ENCODE measurements at places on chromosomes 16 and 17. TPM values are rescaled to one million over a fixed set of nuclear protein-coding genes. Genes with fewer than 3 reads are reported as not detected.

GRCh38 chr17:73210002-73210678 lies 17.3 kb downstream of the COG1 start:
- H3K27me3 ChIP-seq, result no peaks in the 10 kb centered on the region
- peak; percentile 22 for DNase-seq
- H3K27ac ChIP-seq, result no peak overlapping the region
- H3K36me3 ChIP-seq, result no peaks in the 10 kb centered on the region
- no peak overlapping the region for H3K4me3 ChIP-seq

- no peaks in the 10 kb centered on the region for H3K36me3 ChIP-seq
- H3K27ac ChIP-seq, result no peak overlapping the region
- no peaks in the 10 kb centered on the region for H3K27me3 ChIP-seq
Observed at GRCh38 chr17:5667871-5668270, 83.6 kb upstream of the NLRP1 start.

- DNase-seq, result peak; percentile 80
- no peaks in the 10 kb centered on the region for H3K4me1 ChIP-seq
- no peaks in the 10 kb centered on the region for H3K36me3 ChIP-seq
- H3K27ac ChIP-seq, result no peak overlapping the region
- no peaks in the 10 kb centered on the region for H3K27me3 ChIP-seq
Observed at GRCh38 chr17:66508896-66509844, 206.8 kb downstream of the PRKCA start.

DNA sequence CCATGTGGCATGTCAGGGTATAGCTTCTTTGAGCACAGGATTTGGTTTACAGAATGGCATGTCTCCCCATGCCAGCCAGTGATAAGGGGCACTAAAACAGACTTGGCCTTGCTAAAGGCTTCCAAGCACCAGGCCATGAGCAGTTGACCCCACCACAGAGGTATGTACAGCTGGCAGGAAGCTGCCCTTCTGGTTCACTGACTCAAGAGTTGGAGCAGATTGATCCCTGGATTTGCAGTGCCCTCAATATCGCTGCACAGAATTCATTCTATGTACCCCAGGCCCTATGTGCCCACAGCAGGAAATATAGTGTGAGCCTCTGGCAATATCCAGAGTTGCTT lies 24.3 kb downstream of the HLF start:
- no peak overlapping the region for H3K4me3 ChIP-seq
- DNase-seq, result no peak
- H3K27me3 ChIP-seq, result no peaks in the 10 kb centered on the region
- H3K36me3 ChIP-seq, result no peaks in the 10 kb centered on the region
- H3K4me1 ChIP-seq, result peaks cover under 1% of the 10 kb centered on the region
- no peak overlapping the region for H3K27ac ChIP-seq

DNA sequence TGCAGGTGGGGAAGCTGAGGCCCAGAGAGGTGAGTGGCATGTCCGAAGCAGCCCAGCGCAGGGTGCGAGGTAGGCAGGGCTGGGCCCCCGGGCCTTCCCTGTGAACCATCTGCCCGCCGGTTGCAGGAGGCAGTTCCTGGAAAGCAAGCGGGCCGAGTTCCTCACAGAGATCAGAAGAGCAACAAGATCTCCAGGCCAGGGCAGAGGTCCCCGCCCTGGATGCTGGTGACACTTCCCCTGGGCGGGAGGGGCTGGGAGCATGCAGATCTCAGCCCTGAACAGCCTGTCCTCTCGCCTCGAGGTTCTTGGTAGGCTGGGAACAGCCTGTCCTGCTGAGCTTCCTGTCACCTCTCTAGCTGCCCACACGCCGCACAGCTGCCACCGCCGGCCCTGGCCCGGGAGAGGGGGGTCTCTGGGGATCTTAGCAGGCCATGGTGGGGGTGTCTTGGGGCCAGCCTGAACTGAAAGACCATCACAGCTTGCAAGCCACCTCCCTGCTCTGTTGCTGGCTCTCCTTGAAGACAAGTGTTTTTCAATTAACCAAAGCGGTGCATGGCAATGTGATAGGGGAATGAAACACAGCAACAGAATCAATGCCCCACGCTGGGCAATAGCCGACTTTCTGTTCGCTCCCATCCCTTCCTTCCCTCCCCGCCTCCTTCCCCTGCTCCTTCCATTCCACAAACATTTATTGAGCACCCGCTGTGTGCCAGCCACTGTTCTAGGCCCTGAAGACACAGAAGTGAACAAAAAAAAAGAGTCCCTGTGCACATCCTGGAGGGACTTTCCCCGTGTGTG lies 31.7 kb downstream of the SOCS1 start:
- H3K36me3 ChIP-seq, result no peaks in the 10 kb centered on the region
- H3K4me1 ChIP-seq, result no peaks in the 10 kb centered on the region
- no peaks in the 10 kb centered on the region for H3K27me3 ChIP-seq
- peak; percentile 73 for DNase-seq

- no peaks in the 10 kb centered on the region for H3K36me3 ChIP-seq
- H3K27me3 ChIP-seq, result no peaks in the 10 kb centered on the region
- H3K4me3 ChIP-seq, result no peak overlapping the region
Observed at GRCh38 chr17:67435122-67435521, 58.0 kb downstream of the PITPNC1 start.

GRCh38 chr16:24925163-24925562 lies 79.4 kb downstream of the SLC5A11 start:
- H3K36me3 ChIP-seq, result no peaks in the 10 kb centered on the region
- DNase-seq, result no peak
- H3K4me1 ChIP-seq, result no peaks in the 10 kb centered on the region

GRCh38 chr16:55059146-55059545 lies 128.5 kb downstream of the IRX5 start:
- H3K27ac ChIP-seq, result no peak overlapping the region
- DNase-seq, result no peak
- H3K4me3 ChIP-seq, result no peak overlapping the region

GRCh38 chr17:66260275-66260674 lies 31.1 kb upstream of the APOH start:
- no peaks in the 10 kb centered on the region for H3K4me1 ChIP-seq
- no peak overlapping the region for H3K4me3 ChIP-seq
- H3K27me3 ChIP-seq, result no peaks in the 10 kb centered on the region
- DNase-seq, result no peak
- no peaks in the 10 kb centered on the region for H3K36me3 ChIP-seq
- H3K27ac ChIP-seq, result no peak overlapping the region

DNA sequence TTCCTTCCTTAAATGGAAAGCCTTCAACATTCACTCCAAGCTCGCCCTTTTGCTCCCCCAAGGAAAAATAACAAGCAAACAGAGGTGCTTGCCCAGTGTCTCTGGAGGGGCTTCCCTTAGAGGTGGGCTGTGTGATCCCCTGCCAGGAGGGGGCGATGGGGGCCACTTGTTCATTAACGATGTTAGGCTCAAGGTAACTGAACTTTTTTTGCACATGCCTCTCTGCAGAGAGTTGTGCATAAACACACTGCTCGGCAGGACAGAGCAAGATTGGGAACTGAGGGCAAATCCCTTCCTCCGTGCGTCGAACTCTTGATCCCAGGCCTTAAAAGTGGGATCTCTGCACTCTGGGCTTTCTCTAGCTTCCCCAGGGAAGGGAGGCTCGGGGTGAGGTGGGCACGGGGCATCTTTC lies 15.5 kb upstream of the NAGLU start:
- no peak for DNase-seq
- H3K4me1 ChIP-seq, result no peaks in the 10 kb centered on the region
- no peaks in the 10 kb centered on the region for H3K36me3 ChIP-seq
- H3K27ac ChIP-seq, result peak overlapping the region; percentile 78
- no peak overlapping the region for H3K4me3 ChIP-seq

GRCh38 chr17:32958418-32958817 lies 30.5 kb downstream of the TMEM98 start:
- H3K4me1 ChIP-seq, result peaks cover 7% of the 10 kb centered on the region
- no peaks in the 10 kb centered on the region for H3K36me3 ChIP-seq
- DNase-seq, result no peak
- H3K27ac ChIP-seq, result no peak overlapping the region

GRCh38 chr16:35325936-35326335 lies 1866.5 kb downstream of the TP53TG3F start:
- no peak for DNase-seq
- no peaks in the 10 kb centered on the region for H3K4me1 ChIP-seq
- no peak overlapping the region for H3K27ac ChIP-seq
- H3K4me3 ChIP-seq, result no peak overlapping the region
- H3K36me3 ChIP-seq, result no peaks in the 10 kb centered on the region

DNA sequence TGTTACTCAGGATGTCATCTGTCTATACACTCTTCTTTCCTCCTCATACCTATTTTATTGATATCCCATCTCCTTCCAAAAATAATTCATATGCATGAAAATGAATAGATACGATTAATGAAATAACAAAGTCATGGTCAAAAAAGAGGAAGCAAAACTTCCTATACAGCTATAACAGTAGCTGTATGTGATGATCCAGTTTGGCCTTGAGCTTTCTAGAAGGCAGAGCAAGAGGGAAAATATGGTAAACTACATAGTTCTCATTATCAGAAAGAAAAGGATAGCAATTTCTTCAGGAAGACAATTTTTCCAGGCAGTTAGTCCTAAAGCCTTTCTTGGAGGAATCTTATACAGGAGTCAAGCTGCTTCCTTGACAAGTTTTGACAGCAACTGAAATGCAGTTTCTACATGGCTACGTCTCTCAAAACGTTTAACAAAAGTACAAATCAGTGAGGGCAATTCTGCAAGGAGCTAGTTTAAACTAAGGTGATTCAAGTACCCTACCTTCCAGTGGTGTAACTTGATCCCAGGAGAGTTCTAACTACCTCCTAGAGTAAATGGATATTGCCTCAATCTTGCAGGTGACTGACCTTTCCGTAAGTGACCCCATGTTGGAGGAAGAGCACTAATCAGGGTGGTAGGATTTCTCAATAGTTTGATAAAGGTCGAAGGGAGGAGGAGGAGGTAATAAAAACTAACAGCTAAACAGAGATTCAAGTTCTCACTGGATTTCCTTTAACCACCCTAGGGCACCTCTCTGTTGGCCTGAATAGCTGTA lies 1.0 kb downstream of the SPAG5 start:
- H3K27ac ChIP-seq, result peak overlapping the region; percentile 99
- H3K4me1 ChIP-seq, result peaks cover 27% of the 10 kb centered on the region
- H3K4me3 ChIP-seq, result peak overlapping the region; percentile 78

DNA sequence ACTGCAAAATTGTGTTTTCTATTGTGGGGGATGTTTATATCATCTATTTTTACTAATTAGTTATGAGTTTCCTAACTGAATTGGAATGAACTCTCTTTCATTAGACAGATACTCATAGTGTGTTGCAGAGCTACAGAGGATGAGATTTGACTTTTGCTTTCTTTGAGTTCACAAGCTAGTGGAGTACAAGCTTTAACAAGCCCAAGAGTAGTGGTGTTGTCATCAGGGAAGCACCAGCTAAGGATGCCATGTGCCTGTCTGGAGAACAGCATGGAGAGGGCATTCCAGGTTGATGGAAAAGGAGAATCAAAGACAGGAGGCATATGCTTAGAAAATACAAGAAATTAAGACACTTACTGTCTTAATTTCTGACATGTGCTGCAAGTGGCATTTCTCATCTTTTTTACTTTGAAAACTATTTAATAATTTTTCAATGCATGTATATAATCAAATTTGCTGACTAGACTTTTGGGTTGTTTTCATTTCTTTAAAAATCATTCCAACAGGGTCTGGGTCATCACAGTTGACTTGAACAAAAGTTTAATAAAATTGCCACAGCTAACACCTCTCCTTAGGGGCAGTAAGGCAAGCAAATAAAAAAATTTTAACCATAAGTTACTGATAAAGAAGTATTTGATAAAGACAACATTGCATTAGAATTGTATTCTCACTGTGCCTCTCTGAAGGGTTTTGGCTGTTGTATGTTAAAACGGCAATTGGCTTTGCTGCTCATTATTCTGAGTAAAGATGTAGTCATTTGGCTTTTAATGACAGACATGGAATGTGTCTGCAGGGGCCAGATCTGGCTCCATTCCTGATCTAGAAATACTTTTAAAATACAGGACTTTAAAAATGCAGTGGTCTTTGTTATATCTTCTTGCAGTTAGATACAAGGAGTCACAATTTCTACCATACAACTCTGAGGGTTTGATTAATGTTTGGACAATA lies 323.7 kb upstream of the CDH11 start:
- no peak overlapping the region for H3K27ac ChIP-seq
- H3K4me3 ChIP-seq, result no peak overlapping the region
- no peak for DNase-seq
- no peaks in the 10 kb centered on the region for H3K36me3 ChIP-seq

DNA sequence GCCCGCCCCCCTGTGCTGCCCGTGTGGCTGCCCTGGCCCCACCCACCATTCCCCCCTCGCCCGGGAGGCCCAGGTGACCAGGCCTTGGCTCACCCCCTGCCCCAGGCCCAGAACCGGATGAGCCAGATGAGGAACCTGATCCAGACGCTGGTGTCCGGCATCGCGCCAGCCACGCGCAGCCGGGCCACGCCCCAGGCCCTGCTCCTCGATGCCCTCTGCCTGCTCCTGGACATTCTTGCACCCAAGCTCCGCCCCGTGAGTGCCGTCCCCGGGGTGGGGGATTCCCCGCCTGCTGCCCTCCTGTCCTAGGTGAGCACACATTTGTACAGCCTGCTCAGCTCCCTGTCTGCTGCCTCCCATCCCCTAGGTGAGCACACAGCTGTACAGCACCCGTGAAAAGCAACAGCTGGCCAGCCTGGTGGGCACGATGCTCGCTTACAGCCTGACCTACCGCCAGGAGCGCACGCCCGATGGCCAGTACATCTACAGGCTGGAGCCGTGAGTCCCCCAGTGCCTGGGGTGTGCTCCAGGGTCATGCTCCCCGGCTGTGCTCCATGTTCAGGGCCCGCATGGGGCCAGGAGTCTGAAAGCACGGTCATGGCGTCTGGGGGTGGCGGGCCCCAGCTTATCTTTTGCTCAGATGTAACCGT lies 4.8 kb downstream of the GNG13 start:
- no peak for DNase-seq
- H3K36me3 ChIP-seq, result no peaks in the 10 kb centered on the region
- peaks cover 10% of the 10 kb centered on the region for H3K27me3 ChIP-seq
- peaks cover 3% of the 10 kb centered on the region for H3K4me1 ChIP-seq
- H3K4me3 ChIP-seq, result no peak overlapping the region

DNA sequence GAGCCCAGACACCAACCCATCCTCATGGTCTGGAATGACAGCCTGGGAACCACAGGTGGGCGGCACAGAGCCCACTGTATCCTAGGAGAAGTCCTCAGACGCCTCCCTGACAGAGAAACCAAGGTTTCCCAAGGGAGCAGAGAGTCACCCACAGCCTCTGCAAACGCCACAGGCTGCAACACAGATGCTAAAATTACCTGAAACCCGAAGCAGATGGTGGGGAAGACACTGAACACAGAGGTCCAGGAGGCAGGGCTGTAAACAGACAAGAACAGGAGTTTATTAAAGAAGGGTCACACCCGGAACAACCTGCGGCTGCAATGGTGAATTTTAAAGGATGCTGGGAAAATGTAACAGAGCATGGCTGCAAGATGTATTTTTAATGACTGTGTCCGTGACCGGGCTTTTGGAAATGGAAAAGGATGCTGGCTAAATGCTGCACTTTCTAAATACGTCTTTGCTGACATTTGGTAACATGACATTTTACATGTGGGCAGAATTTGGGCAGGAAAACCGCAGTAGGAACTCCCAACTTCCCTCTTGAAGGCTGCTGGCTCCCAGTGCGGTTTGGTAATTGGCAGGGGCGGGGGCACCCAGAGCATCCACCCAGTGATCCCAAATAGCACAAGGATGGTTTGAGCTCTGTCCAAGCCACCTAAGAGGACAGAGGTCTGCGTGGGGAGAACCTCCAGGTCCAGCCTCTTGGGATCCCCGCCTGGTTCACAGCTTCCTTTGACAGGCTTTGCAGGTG lies 13.1 kb downstream of the SLC38A8 start:
- no peaks in the 10 kb centered on the region for H3K27me3 ChIP-seq
- H3K4me1 ChIP-seq, result no peaks in the 10 kb centered on the region
- no peak overlapping the region for H3K4me3 ChIP-seq
- no peaks in the 10 kb centered on the region for H3K36me3 ChIP-seq
- no peak for DNase-seq
- H3K27ac ChIP-seq, result no peak overlapping the region

CDC6 gene
- total RNA-seq, result 2.5 TPM

MYH8 gene
- not detected for total RNA-seq

CAVIN1 gene
- 94.9 TPM for total RNA-seq

TADA2A gene
- 80.9 TPM for total RNA-seq

HSD11B2 gene
- total RNA-seq, result 476 TPM

MCRIP1 gene
- 47.9 TPM for total RNA-seq

FASN gene
- 98.8 TPM for total RNA-seq

C17orf50 gene
- total RNA-seq, result not detected

Data from Peyer's patch (tissue), 4 donors.